ENCODE measurements at places on chromosomes 13 and 19.

DNA sequence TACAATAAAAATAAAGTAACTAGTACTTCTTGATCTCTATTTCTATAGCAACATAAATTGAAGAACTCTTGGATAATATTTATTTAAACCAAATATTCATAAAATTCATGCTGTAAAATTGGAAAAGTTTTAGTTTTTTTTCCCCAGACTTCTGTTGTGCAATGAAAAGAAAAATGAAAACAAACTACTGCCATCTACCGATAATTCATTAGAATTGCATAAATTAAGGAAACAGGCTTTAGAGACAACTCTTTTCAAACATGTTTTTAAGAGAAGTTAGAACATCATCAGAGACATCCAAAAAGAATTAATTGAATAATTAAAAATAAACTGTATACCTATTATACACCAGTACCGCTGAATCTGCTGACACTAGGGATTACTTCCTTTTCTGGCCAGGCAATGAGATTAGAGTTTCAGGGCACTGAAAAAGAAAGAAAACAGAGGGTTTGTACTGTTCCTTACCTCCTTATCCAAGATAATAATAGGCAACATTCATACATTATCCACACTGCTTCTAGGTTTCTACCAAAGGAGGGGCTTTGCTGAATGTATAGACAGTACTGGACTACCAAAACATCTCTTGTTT lies 4.9 kb downstream of the CCDC122 start:
- peak; percentile 33 for DNase-seq

DNA sequence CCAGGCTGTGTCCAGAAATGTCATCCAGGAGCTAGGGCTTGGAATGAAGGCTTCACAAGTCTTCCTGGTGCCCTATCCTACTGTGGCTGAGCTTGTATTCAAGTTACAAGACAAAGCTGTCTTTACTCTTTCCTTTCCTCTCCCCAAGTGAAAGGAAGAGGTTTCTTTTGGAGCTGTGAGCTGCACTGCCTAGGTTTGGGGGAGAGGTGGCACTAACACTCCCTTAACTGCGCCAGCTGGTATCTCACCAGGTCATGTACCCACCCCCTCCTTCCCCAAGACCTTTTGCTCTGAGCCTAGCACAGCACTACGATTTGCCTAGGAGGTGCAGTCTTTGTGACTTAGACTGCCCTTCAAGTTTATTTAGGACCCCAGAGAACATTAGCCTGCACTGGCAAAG lies 2053.6 kb upstream of the PRR20A start:
- DNase-seq: no peak

GRCh38 chr19:6806488-6806887 lies 34.0 kb downstream of the VAV1 start:
- no peak for DNase-seq

DNA sequence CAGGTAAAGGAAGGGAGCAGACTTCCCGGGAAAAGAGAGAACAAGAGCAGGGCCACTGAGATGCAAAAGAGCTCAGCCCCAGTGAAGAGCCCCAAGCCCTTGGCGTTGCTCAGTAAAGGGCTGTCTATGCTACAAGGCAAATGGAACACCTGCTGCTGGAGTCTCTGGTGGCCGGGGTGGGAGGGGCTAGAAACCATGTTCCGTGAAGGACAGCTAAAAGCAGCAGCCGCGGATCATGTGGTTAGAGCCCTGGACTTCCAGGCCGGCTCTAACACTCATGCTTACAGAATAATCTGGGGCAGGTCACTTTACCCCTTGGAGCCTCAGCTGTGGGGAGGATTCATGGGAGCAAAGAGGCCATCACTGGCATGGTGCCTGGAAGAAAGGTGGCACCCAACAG lies 17.8 kb downstream of the POU2F2 start:
- DNase-seq: no peak

- peak; percentile 88 for DNase-seq
Observed at GRCh38 chr19:17282488-17283125, 906 bp downstream of the ANKLE1 start.

- peak; percentile 54 for DNase-seq
Observed at GRCh38 chr13:30551189-30551588, 66.5 kb upstream of the USPL1 start.
